ENCODE measurements at places on chromosomes 13 and 19. TPM values are rescaled to one million over a fixed set of nuclear protein-coding genes. Genes with fewer than 3 reads are reported as not detected.
A peak's percentile ranks its signal among the peaks of the same experiment; 100 is the strongest.

DNA sequence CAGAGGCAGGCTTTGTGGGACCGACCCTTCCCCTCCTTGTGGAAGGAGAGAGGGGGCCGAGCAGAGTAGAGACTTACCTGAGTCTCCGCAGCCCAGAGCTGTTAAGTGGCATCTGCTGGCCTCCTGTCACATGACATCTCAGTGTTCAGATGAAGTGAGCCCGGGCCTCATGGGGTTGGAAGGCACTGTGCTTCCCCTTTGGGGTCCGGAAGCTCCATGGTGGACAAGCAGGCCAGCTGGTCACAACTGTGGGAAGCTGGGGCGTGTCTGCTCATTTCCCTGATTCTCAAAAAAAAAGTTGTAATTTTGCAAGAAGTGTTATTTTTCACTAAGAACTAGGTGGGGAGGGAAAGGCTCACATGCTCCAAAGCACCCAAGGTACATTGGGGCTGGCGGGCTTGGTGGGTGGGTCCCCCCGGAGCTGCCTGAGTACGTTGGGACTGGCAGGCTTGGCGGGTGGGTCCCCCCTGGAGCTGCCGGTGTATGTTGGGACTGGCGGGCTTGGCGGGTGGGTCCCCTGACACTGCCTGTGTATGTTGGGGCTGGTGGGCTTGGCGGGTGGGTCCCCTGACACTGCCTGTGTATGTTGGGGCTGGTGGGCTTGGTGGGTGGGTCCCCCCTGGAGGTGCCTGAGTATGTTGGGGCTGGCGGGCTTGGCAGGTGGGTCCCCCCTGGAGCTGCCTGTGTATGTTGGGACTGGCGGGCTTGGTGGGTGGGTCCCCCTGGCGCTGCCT, 18.2 kb upstream of the DCUN1D2 start:
- no peak for DNase-seq
- H3K27me3 ChIP-seq = no peaks in the 10 kb centered on the region
- H3K4me3 ChIP-seq = no peak overlapping the region
- H3K36me3 ChIP-seq = peaks cover 45% of the 10 kb centered on the region

GRCh38 chr13:90414691-90415596, 932.5 kb upstream of the MIR17HG start:
- no peaks in the 10 kb centered on the region for H3K4me1 ChIP-seq
- DNase-seq = no peak
- no peaks in the 10 kb centered on the region for H3K36me3 ChIP-seq
- H3K4me3 ChIP-seq = no peak overlapping the region
- H3K27me3 ChIP-seq = no peaks in the 10 kb centered on the region
- H3K27ac ChIP-seq = no peak overlapping the region

DNA sequence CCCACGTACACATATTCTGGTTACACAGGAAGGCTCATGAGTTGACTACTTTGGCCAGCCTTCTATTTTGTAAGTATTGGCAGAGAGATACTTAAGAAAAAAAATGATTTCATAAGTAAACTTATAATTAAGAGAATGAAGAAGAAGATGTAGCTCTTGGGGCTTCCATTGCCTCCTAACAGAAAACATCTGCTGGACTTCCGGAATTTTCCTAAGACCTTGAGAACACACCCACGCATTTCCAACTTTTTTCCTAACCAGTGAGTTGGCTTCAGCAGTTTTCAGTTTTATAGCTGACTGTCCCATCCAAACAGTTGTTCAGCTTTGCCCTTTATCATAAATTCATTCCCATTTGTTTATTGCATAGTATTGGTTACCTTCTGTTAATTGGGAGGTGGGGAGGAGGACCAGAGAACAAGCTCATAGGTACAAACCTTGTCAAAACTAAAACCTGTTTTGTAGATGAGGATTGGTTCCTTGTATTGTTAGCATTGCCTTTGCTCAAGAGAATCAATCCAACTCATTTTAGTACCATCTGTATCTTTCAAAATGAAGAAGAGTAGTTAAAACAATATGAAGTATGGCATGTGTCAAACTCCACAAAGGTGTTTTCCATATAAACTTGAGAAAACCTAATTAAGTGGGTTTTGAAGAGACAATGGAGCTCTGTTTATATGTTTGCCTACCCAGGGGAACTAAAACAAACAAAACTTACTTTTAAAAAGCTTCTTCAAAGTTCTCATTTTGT, 93.9 kb downstream of the COL4A2 start:
- H3K36me3 ChIP-seq = no peaks in the 10 kb centered on the region
- no peaks in the 10 kb centered on the region for H3K27me3 ChIP-seq
- H3K4me1 ChIP-seq = peaks cover 82% of the 10 kb centered on the region
- DNase-seq = no peak
- no peak overlapping the region for H3K4me3 ChIP-seq

- no peaks in the 10 kb centered on the region for H3K36me3 ChIP-seq
- DNase-seq = no peak
- H3K27ac ChIP-seq = no peak overlapping the region
These were observed 59.6 kb downstream of the WDFY2 start for GRCh38 chr13:51643882-51644281.

- H3K27me3 ChIP-seq = no peaks in the 10 kb centered on the region
- H3K27ac ChIP-seq = peak overlapping the region; percentile 95
- peaks cover 91% of the 10 kb centered on the region for H3K4me1 ChIP-seq
- no peak for DNase-seq
These were observed 19.4 kb downstream of the EPS15L1 start for GRCh38 chr19:16452325-16452724.

DNA sequence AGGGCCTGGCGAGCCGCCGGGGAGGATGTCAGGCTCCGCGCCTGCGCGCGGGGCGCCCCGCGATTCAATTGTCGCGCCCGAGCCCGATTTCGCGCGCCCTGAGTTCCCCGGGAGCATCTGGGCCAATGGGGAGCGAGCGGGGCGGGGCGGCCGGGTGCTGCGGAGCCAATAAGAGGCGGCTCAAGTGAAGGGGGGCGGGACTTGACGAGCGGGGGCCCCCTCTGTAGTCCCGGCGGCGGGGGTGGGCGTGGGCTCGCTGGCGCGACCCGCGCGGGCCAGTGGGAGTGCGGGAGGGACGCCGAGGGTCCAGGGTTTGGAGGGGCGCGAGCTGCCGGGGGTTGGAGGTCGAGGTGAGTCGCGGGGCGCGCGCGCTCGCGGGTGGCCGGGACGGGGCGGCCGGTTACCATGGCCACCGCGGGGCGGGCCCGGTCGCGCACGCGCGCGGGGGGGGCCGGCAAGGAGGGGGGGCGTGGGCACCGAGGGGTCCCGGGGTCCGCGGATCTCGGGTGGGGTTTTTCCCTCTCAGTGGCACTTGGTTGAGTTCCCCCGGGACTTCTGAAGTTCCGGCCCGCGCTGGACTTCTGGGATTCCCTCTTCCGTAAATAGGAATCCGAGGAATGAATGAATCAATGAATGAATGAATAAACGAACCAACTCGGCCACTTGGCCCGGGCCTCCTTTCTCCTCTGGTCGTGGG, 744 bp downstream of the UHRF1 start:
- peaks cover 29% of the 10 kb centered on the region for H3K4me1 ChIP-seq
- peak overlapping the region; percentile 79 for H3K4me3 ChIP-seq
- H3K27ac ChIP-seq = no peak overlapping the region
- peak; percentile 94 for DNase-seq

GRCh38 chr19:16283210-16284061, 41.2 kb upstream of the KLF2 start:
- H3K36me3 ChIP-seq = no peaks in the 10 kb centered on the region
- peak; percentile 84 for DNase-seq
- H3K4me1 ChIP-seq = peaks cover 69% of the 10 kb centered on the region
- H3K27me3 ChIP-seq = no peaks in the 10 kb centered on the region

DNA sequence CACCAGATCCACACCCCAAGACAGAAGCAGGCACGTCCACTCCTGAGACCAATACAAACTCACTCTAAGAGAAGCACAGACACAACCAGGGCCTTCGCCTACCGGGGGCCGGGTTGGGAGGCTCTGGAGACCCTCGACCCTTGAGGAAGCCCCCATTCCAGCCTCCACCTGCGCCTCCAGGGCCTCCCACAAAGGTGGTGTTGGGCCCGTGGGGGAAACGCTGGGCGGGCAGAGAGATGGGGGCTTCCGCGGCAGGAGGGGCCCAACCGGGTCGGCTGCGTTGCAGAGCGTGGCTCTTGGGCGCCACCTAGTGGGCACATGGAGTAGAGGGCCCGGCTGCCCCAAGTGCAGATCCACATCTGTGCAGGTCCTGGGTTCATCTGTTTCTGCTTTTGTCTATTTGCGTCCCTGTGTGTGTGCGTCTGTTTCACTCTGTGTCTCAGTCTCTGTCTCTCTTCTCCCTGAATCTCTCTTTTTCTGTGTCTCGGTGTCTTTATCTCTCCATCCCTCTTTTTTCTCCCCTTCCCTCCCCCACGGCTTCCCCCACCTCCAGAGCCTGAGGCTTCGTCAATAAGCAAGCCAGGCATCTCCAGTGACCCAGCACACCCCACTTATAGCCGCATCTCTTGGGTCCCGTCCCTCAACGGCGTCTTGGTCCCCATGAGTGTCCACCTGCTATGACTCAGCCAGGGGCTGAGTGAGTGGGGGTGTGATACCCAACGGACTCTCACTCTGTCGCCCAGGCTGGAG, 10.5 kb upstream of the TINCR start:
- peaks cover 18% of the 10 kb centered on the region for H3K36me3 ChIP-seq
- peaks cover 8% of the 10 kb centered on the region for H3K4me1 ChIP-seq
- peak overlapping the region; percentile 17 for H3K4me3 ChIP-seq
- no peaks in the 10 kb centered on the region for H3K27me3 ChIP-seq

GRCh38 chr13:63999614-64000305, 2584.1 kb upstream of the PCDH20 start:
- no peaks in the 10 kb centered on the region for H3K4me1 ChIP-seq
- no peak overlapping the region for H3K4me3 ChIP-seq
- no peaks in the 10 kb centered on the region for H3K27me3 ChIP-seq
- H3K27ac ChIP-seq = no peak overlapping the region
- no peaks in the 10 kb centered on the region for H3K36me3 ChIP-seq

DNA sequence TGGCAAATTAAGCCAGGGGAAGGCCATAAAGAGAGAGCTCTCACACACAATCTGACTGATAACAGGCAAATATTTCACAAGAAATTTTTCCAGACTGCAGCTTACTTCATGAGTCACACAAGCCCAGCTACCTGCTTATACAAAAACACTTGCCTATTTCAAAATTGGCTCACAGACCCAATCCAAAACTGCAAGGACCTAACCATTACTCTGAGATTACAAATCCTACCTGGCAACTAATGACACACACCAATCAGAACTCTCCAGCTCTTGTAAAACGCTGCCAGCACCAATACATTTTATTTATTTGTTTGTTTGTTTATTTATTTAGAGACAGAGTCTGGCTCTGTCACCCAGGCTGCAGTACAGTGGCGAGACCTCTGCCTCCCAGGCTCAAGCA, 18.1 kb upstream of the ZFP82 start:
- no peaks in the 10 kb centered on the region for H3K36me3 ChIP-seq
- no peaks in the 10 kb centered on the region for H3K27me3 ChIP-seq
- H3K27ac ChIP-seq = no peak overlapping the region
- no peaks in the 10 kb centered on the region for H3K4me1 ChIP-seq
- no peak overlapping the region for H3K4me3 ChIP-seq

- H3K27ac ChIP-seq = no peak overlapping the region
- H3K4me1 ChIP-seq = peaks cover 7% of the 10 kb centered on the region
- H3K27me3 ChIP-seq = peaks cover 81% of the 10 kb centered on the region
- no peak for DNase-seq
These were observed 49.5 kb upstream of the PABPC3 start for GRCh38 chr13:25046274-25046984.

DNA sequence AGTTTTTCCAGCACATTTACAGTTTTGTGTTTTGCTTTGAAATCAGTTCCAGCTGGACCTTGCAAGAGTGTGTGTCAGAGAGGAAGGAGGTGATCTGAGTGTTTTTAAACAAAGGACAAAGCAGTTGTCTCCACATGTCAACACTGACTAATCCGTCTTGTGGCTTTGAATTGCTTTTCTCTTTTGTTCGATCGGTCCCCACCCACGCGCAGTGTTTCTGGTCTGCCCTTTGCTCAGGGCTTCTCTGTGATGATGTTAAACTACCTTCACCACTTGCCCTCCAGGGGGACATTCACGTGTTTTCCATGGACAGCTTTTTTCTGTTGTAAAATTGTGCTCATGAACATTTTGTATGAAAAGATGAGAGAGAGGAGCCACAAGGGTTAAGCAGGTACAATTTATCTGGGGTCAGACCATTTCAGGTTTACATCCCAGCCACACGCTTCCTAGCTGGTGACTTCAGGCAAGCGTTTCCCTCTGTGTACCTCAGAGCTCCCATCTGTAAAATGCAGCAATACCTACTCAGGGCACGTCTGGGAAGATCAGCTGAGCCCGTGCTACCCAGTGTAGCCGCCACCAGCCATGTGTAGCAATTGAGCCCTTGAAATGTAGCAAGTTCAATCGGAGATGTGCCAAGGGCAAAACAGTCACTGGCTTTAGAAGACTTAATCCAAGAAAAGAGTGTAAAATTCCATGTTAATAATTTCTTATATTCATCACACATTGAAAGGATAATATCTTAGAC, 13.5 kb upstream of the PLA2G4C start:
- no peak for DNase-seq
- no peak overlapping the region for H3K27ac ChIP-seq
- peaks cover 21% of the 10 kb centered on the region for H3K4me1 ChIP-seq
- no peaks in the 10 kb centered on the region for H3K27me3 ChIP-seq
- H3K4me3 ChIP-seq = no peak overlapping the region
- peaks cover 9% of the 10 kb centered on the region for H3K36me3 ChIP-seq

DNA sequence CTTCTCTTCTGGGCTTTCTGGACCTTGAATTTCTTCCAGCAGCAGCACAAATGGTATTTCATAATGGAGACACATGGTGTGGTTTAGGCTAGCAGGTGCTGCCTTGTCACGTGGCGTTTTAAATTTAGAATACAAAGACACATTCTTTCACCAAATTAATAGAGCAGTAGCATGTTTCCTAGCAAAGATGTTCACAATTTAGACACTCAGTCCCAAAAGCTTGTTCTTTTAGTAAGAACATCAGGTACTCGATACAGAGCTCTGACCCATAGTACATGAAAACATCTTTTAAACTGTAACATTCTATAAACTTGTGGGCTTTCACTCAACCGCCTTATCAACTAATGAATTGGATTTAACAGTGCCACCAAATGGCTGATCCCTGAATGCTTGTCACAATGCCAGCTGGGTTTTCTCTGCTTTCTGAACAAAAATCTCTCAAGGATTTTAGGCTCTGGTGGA, 290.1 kb downstream of the DCLK1 start:
- H3K27me3 ChIP-seq = no peaks in the 10 kb centered on the region
- no peaks in the 10 kb centered on the region for H3K36me3 ChIP-seq
- no peak overlapping the region for H3K27ac ChIP-seq
- no peak overlapping the region for H3K4me3 ChIP-seq

GRCh38 chr13:36355632-36356031, 9.4 kb upstream of the SPART start:
- H3K4me3 ChIP-seq = no peak overlapping the region
- no peak for DNase-seq
- no peaks in the 10 kb centered on the region for H3K27me3 ChIP-seq
- no peaks in the 10 kb centered on the region for H3K4me1 ChIP-seq

GRCh38 chr19:34502582-34503411, 21.2 kb downstream of the WTIP start:
- H3K36me3 ChIP-seq = peaks cover 15% of the 10 kb centered on the region
- H3K27me3 ChIP-seq = no peaks in the 10 kb centered on the region
- no peak overlapping the region for H3K4me3 ChIP-seq
- no peak overlapping the region for H3K27ac ChIP-seq
- H3K4me1 ChIP-seq = peaks cover 42% of the 10 kb centered on the region

- no peaks in the 10 kb centered on the region for H3K27me3 ChIP-seq
- H3K4me3 ChIP-seq = no peak overlapping the region
- no peak for DNase-seq
- H3K4me1 ChIP-seq = no peaks in the 10 kb centered on the region
- H3K27ac ChIP-seq = no peak overlapping the region
These were observed 76.3 kb upstream of the SLITRK1 start for GRCh38 chr13:83958531-83958930.

RNF225 gene
- not detected for total RNA-seq

CLEC4M gene
- total RNA-seq = not detected

IL17D gene
- 1.2 TPM for total RNA-seq

ZNF525 gene
- 4.3 TPM for total RNA-seq

KASH5 gene
- not detected for total RNA-seq

CYP2A7 gene
- not detected for total RNA-seq

All from left ventricle myocardium inferior (tissue), 1 donor.